CD4-positive, alpha-beta memory T cell (primary cell): ENCODE measurements at places on chromosomes 4 and X.

- no peaks in the 10 kb centered on the region for H3K4me1 ChIP-seq
- H3K4me3 ChIP-seq = no peak overlapping the region
- no peaks in the 10 kb centered on the region for H3K27me3 ChIP-seq
- peaks cover 46% of the 10 kb centered on the region for H3K36me3 ChIP-seq
These were observed 28.2 kb downstream of the NELFA start for GRCh38 chr4:1980561-1981041.

DNA sequence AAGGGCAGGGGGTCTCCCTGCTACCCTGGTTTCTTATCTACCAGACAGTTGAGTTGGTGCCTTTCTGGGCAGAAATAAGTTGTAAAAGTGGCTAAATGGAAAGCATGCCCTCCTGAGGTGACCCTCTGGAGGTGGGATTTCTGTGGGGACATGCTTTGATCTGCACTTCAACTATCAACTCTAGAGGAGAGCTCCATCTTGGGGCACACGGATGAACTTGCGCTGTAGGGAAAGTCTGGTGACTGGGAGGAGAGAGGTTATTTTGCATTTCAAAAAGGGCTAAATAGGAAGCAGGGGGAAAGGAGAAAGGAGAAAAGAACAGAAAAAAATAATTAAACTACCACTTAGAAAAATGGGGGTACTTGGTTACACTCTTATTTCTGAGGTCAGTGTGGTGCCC lies 12.7 kb upstream of the RHOXF2B start:
- no peak overlapping the region for H3K27ac ChIP-seq
- DNase-seq = no peak
- H3K27me3 ChIP-seq = no peaks in the 10 kb centered on the region
- H3K4me3 ChIP-seq = no peak overlapping the region
- no peaks in the 10 kb centered on the region for H3K4me1 ChIP-seq
- H3K36me3 ChIP-seq = no peaks in the 10 kb centered on the region

- DNase-seq = no peak
- H3K36me3 ChIP-seq = no peaks in the 10 kb centered on the region
- H3K4me3 ChIP-seq = no peak overlapping the region
These were observed 32.3 kb downstream of the GRK4 start for GRCh38 chr4:2995546-2996265.

- no peaks in the 10 kb centered on the region for H3K36me3 ChIP-seq
- DNase-seq = no peak
- H3K4me3 ChIP-seq = peak overlapping the region; percentile 60
- peak overlapping the region; percentile 41 for H3K27ac ChIP-seq
- H3K27me3 ChIP-seq = no peaks in the 10 kb centered on the region
- no peaks in the 10 kb centered on the region for H3K4me1 ChIP-seq
These were observed 449 bp downstream of the CTPS2 start for GRCh38 chrX:16711893-16712547.

DNA sequence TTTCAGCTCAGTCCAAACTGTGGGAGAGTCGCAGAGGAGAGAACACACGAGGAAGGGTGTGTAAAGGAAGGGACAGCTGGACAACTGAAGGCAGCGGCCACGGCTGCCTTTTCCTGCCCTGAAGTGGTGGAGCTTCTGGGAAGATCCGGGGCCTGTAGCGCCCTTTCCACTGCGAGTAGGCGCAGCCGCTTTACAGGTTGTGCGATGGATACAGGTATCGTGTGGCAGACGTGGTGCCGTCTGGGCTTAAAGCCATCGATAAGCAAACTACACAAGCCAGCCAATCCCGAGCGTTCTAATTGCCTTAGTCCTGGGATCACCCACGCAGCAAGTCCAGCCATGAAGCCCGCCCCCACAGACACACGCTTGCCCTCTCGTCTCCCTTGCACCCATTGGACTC lies 15.4 kb downstream of the NKX6-1 start:
- DNase-seq = no peak
- no peak overlapping the region for H3K27ac ChIP-seq
- no peaks in the 10 kb centered on the region for H3K36me3 ChIP-seq
- peaks cover 26% of the 10 kb centered on the region for H3K27me3 ChIP-seq
- H3K4me1 ChIP-seq = peaks cover 3% of the 10 kb centered on the region

DNA sequence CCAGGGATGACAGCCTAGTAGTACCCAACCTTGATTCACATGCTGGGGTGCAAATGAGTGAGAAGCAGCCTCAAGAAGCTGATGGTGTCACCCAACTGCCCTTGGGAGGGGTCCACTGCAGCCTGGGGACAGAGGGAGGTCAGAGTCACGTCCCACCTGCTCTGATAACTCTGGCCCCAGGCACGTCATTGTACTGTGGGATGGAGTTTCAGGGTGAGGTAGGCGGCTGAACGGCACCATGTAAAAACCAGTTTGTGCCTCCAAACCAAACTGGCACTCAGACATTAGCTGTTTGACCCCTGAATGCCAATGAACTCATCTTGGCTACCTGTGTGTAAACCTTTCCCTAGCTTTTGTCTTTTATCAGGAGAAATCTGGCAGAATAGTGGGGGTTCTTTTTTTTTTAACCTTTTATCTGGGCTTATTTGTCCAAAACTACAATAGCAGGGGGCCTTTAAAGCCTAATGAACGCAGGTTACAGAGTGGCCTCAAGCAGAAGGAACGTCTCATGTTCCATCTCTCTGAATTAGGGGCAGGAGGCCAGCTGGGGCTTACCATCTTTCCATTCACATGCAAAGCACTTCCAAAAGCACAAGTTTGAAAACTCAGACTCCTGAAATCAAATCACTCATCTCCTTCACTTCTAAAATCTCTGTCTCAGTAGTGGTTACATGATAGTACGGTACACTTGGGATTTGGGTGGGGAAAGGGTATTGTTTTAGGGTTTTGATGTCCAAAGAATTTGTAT lies 89.4 kb downstream of the IRF2 start:
- no peaks in the 10 kb centered on the region for H3K27me3 ChIP-seq
- DNase-seq = no peak
- peaks cover 7% of the 10 kb centered on the region for H3K36me3 ChIP-seq
- no peak overlapping the region for H3K4me3 ChIP-seq
- H3K4me1 ChIP-seq = peaks cover 53% of the 10 kb centered on the region

- H3K27ac ChIP-seq = no peak overlapping the region
- H3K27me3 ChIP-seq = no peaks in the 10 kb centered on the region
- no peaks in the 10 kb centered on the region for H3K36me3 ChIP-seq
- no peak for DNase-seq
- peaks cover 5% of the 10 kb centered on the region for H3K4me1 ChIP-seq
These were observed 5.3 kb upstream of the TRMT2B start for GRCh38 chrX:101057093-101057714.

- H3K27ac ChIP-seq = no peak overlapping the region
- DNase-seq = no peak
- no peaks in the 10 kb centered on the region for H3K36me3 ChIP-seq
- no peak overlapping the region for H3K4me3 ChIP-seq
These were observed 718.9 kb downstream of the ARAP2 start for GRCh38 chr4:35525192-35525978.

DNA sequence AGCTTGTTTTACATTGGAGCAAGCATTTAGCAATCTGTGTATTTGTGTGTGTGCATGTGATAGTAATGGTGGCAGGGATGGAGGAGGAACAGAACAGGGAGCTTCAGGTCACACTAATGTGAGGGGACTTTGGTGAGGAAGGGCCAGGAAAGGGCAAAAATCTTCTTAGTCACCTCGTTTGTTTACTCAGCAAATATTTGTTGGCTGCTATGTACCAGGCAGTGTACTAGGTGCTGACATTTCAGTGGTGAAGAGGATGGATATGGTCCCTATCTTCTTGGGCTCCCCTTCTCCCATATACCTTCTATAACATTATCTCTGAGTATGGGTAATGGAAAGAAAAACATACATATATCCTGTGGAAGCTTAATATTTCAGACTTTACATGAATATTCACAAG lies 48.5 kb upstream of the HDAC8 start:
- no peaks in the 10 kb centered on the region for H3K27me3 ChIP-seq
- H3K4me3 ChIP-seq = no peak overlapping the region
- no peak overlapping the region for H3K27ac ChIP-seq

- H3K4me3 ChIP-seq = no peak overlapping the region
- H3K36me3 ChIP-seq = no peaks in the 10 kb centered on the region
These were observed 241.8 kb downstream of the GALNTL6 start for GRCh38 chr4:172055046-172055445.

GRCh38 chr4:149973181-149973580 lies 105.1 kb upstream of the DCLK2 start:
- no peak overlapping the region for H3K4me3 ChIP-seq

GRCh38 chr4:153705743-153706468 lies 21.8 kb downstream of the TLR2 start:
- no peak for DNase-seq
- H3K4me3 ChIP-seq = no peak overlapping the region
- no peaks in the 10 kb centered on the region for H3K4me1 ChIP-seq
- no peaks in the 10 kb centered on the region for H3K36me3 ChIP-seq
- H3K27ac ChIP-seq = no peak overlapping the region

DNA sequence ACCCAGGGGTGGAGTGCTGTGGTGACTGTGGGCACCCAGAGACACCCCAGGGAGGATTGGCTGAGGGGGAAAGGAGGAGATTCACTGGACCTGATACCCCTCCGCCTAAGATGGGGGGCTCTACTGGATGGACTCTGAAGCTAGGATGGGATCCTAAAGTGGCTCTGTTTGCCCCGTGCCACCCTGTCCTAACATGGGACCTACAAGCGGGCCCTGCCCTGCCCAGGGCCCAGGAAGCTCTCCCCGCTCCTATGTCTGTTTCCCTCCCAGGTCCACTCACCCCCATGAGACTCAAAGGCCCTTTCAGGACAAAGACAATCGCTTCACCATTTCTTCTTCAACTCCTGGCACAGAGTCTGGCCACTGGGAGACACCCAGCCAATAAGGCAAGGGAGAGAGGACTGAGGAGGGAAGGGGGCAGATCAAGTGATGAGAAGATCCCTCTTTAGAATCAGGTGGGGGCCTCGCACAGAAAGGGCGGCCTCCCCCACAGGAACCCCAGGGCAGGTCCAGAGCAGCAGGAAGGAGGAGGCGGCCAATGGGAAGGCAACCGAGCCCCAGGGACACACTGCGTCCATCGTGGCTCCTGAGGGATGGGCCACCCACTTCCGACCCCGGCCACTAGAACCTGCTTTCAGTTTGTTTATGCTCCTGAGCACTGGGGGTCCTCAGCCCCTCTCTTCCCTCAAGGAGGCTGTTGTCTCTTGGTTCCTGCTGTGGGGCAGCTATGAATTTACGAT lies 155.4 kb downstream of the AFAP1 start:
- H3K4me1 ChIP-seq = peaks cover 32% of the 10 kb centered on the region
- no peaks in the 10 kb centered on the region for H3K36me3 ChIP-seq
- no peak for DNase-seq
- H3K27ac ChIP-seq = no peak overlapping the region

DNA sequence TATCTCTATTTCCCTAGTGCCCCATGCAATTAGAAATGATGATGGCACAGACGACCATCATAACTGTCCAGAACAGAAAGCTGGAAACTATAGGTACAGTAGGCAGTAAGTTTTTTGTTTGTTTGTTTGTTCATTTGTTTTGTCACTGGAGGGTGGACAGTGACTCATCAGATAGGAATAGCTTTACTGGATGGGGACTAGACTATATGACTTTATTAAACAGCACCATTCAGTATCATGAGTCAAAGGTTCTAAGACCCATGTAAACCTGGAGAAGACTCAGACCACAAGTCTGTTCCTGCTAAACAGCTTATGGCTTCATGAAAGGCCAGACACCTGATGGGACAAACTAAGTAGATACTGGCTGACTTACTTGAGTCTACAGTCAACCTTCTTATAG lies 38.4 kb downstream of the PLAC1 start:
- no peaks in the 10 kb centered on the region for H3K27me3 ChIP-seq
- H3K27ac ChIP-seq = no peak overlapping the region
- no peaks in the 10 kb centered on the region for H3K4me1 ChIP-seq
- no peaks in the 10 kb centered on the region for H3K36me3 ChIP-seq
